ENCODE measurements at places on chromosomes 12 and 14.
A peak's percentile ranks its signal among the peaks of the same experiment; 100 is the strongest.

GRCh38 chr14:53391156-53391555, 238.0 kb upstream of the DDHD1 start:
- DNase-seq, result no peak

DNA sequence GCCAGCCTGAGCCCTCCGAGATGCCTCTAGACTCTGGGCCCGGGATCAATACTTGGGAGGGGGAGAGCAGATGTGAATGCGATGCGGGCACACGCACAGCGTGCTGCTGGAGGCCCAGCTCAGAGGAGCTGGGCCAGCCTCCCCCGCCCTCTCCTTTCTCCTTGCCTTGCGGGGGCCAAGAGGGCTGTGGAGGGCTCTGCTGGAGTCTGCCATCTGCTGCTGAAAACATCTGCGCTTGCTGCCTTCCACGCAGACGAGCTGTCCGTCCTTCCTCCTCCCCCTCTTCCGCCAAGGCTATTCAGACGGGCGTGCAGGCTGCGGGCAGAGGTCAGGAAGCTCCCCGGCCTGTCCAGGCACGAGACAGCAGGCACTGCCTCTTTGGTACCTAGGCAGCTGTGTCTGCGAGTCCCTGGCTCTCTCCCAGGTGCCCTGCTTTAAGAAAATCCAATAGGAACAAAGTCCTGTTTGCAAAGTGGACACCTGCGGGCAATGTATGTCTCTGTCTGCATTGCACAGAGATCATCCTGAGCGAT, 75.2 kb downstream of the SPRING1 start:
- DNase-seq, result peak; percentile 13

DNA sequence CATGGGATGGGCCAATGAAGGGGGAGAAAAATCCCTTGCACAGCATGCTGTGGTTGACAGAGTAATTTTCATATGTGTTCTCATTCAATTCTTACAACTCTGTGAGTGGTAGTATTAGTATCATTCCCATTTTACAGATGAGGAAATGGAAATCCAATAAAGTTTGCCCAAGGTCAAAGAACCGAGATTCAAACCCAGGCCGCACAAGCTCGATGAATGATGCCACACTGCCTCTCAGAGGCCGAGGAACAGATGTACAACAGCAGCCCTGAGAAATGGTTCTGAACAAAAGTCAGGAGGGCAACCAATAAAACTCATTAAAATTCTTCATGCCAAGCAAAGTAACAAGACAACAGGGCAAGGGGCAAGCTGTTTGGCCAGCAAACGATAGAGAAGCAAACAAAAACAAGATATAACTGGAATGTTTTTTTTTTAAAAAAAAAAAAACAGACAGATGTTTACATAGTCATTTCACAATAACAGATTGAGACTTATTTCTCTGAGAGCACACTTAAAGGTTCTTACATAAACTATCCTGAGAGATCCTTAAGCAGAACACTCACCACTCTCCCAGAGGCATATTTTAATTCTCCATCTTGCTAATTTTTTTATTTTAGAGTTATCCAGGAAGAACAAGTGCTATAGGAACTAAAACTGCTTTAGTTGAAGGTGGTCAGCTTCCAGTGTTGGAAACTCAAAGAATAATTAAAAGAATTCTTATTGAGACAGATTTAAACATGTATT, 85.8 kb downstream of the EXOC5 start:
- no peak for DNase-seq

- no peak for DNase-seq
Observed at GRCh38 chr14:36665887-36666415, 4.3 kb downstream of the PAX9 start.

DNA sequence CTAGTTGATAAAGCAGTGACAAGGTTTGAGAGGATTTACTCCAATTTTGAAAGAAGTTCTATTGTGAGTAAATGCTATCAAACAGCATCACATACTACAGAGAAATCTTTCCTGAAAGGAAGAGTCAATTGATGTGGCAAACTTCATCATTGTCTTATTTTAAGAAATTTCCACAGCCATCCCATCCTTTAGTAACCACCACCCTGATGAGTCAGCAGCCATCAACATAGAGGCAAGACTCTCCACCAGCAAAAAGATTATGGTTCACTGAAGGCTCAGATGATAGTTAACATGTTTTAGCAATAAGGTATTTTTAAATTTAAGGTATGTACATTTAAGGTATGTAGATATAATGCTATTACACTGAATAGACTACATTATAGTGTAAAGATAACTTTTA, 122.1 kb upstream of the ARHGAP5 start:
- no peak for DNase-seq

GRCh38 chr14:80587096-80587724, 354.3 kb downstream of the CEP128 start:
- DNase-seq, result no peak

- no peak for DNase-seq
Observed at GRCh38 chr14:43147485-43147884, 1359.6 kb downstream of the FSCB start.

DNA sequence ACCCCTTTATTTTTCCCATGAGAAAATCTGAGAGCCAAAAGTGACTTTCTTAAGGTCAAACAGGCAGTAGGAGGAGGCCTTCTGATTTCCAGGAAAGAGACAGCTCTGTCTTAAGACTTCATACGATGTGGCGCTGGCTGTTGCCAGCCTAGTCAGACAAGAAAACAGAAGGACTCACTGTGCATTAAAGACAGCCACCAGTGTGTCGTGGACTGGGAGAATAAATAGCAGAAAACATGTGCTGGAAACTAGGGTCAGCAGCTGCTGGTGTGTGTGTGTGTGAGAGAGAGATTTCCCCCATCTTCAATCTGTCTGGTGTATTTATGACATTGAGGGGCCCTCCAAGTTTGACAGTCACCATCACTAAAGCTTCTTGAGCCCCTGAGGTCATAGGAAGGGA, 708.6 kb upstream of the TMEM132C start:
- DNase-seq, result no peak

DNA sequence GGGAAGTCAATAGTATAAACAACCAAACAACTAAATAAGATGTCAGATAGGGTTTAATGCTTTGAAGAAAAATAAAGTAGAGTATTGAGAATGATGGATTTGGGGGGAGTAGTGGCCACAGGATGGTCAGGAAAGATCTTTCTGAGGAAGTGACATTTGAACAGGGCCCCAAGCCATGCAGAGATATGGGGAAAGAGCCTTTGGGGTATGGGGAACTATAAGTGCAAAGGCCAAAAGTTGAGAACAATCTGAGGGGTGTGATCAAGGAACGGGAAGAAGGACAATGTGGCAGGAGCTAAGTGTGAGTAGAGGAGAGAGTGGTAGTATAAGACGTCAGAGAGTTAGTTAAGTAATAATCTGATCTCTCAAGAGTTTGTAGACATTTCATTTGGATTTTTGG, 1.3 kb downstream of the MRPS35 start:
- no peak for DNase-seq

GRCh38 chr14:76419399-76419798, 43.5 kb downstream of the ESRRB start:
- DNase-seq, result no peak

GRCh38 chr14:75200451-75200850, 24.0 kb upstream of the TMED10 start:
- no peak for DNase-seq

DNA sequence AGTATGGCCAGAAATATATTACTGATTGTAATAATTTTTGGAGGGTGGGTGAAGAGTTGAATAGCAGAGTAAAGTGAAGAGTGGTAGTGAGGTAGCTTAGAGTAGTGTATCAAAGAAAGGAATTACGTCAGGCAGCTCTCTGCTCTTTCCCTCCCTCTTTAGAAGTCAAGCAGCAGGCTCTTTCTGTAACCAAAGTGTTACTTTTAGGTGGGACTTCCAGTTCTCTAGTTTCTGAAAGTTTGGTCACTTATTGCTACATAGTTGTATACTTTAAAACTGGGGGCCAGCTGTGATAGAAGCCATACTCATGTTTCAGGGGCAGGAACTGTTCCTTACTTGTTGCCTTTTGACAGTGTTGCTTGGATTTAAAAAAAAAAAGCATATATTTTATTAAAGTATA, 30.6 kb downstream of the ATF7IP start:
- no peak for DNase-seq

- no peak for DNase-seq
Observed at GRCh38 chr12:96404696-96405095, 4.5 kb upstream of the CDK17 start.

- DNase-seq, result no peak
Observed at GRCh38 chr12:27969624-27970400, 2.7 kb downstream of the PTHLH start.

GRCh38 chr12:105764216-105764835, 374.4 kb downstream of the NUAK1 start:
- no peak for DNase-seq

DNA sequence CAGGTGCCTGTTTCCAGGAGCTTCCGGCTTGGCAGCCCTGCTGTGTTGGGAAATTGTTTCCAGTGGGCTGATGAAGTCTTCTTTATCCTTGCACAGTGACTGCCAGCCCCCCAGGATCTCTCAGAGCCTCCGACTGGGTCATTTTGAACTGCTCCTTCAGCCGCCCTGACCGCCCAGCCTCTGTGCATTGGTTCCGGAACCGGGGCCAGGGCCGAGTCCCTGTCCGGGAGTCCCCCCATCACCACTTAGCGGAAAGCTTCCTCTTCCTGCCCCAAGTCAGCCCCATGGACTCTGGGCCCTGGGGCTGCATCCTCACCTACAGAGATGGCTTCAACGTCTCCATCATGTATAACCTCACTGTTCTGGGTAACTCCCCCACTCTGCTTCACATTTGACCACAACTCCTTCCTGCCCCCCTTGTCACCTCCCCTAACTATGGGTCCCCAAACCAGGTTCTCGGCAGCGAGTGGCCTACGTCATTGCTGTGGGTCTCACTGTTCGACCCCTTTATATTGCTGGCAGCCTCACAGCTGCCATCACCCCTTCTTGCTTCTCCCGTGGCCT, 2.3 kb downstream of the LAG3 start:
- no peak for DNase-seq

- no peak for DNase-seq
Observed at GRCh38 chr12:109767991-109768900, 54.6 kb downstream of the FAM222A start.

GRCh38 chr12:116797885-116798284, 59.8 kb downstream of the RNFT2 start:
- no peak for DNase-seq

DNA sequence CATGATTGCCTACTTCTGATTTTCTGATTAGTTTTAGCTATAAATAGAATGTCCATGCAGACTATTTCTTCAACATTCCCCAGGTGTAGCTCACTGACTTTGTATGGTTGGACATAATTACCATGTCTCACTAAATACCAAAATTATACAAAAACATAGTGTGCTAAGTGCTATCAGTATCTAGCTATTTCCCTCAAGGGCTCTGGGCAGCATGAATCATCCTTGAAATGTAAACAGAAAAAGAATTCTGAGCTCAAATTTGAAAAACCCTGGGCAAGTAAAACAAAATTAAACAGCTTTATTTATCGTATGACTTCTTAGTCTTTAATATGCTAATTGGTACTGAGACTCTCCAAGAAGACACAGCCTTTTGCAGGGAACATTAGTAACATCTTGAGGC, 82.9 kb downstream of the SPATA7 start:
- no peak for DNase-seq

DNA sequence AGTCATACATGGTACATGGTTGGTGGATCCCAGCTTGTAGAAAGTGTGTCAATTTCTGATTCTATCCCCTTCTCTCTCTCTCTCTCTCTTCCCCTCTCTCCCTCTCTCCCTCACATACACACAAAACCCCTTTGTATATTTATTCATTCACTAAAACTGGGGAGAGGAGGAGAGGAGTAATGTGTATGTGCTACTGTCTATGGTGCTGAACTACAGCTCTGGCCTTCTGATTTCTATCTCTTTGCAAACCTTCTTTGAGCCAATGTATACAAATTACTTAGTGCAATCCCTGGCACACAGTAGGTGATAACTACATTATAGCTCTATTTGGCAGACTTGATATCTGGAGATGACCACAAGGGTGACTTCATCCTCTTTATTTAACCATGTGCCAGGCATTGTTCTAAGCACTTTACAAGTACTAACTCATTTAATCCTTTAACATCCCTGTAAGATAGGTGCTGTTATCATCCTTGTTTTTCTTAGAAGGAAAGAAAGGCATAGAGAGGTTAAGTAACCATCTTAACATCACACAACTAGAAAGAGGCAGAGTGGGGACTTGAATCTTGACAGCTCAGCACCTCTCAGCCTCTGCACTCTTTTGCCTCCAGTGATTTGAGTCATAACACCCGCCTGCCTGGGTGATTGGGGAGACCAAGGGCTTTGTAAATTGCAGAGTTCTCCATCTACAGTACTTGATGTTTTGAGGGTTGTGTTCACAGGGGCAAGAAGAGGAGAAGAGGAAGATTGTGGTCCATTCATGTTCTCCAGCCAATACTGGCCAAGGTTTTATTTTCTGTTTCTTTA, 21.3 kb downstream of the RPH3A start:
- no peak for DNase-seq

DNA sequence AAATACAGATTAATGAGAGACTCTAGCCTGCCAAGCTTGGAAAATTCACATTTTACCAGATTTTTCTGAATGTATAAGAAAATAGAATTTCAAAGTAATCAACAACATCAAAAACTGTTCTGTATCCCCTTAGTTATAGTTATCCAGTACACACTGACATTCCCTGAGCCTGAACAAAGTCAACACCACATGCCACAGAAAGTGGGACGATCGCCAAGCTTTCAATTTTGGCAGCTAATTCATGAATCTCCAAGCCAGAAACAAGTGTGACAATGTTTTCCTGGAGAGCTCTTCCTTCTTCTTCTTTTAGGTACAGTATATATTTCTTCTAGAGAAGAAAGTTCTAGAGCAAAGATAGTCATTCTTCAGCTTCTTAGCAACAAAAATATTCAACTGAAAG, 290.2 kb downstream of the PRKD1 start:
- DNase-seq, result peak; percentile 26

DNA sequence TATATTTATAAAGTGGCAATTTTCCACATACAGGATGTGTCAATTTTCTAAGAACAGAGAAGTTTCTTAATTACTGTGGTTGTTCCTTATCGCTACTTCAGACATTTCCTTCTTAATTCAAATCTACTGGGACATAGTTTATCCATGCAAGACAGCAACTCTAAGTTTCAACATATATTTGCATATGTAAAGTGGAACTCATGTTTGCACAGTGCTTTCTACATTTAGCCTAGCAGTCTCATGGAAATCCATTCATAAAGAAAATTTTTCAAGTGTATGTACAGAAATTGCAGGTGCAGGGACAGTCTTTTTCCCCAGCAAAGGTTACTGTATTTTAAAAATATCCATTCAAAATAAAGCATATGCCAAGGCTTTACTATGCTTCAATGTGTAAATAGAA, 956.7 kb upstream of the SEL1L start:
- DNase-seq, result no peak

- DNase-seq, result no peak
Observed at GRCh38 chr14:39447175-39447661, 15.0 kb upstream of the FBXO33 start.

DNA sequence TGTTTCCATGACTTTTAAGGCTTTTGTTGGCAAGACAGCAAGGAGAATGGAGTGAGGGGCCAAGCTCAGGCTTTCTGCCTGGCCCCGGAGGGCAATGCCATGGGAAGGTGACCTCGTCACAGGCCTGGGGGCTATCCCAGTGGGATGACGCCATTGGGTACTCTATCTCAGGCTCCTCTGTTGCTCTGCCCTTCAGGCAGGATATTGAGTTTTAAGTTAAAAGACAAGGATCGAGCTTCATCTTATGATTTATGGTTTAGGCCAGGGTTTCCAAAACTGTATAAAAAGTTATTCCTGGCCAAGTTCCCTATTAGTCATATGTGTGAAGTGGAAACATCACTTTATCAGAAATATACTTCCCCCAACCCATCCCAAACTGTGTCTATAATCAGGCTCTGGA, 127.7 kb downstream of the ZFP36L1 start:
- no peak for DNase-seq

- DNase-seq, result no peak
Observed at GRCh38 chr12:32541754-32542374, 137.2 kb upstream of the DNM1L start.
